ENCODE measurements at places on chromosomes 1 and 21.

GRCh38 chr1:162171111-162171510, 101.6 kb downstream of the NOS1AP start:
- no peak for DNase-seq

- no peak for DNase-seq
Observed at GRCh38 chr1:177487481-177487880, 316.7 kb downstream of the BRINP2 start.

- DNase-seq: peak; percentile 25
Observed at GRCh38 chr1:179143322-179143721, 61.5 kb downstream of the TOR3A start.

- DNase-seq: no peak
Observed at GRCh38 chr1:21936366-21937031, 611 bp downstream of the HSPG2 start.

DNA sequence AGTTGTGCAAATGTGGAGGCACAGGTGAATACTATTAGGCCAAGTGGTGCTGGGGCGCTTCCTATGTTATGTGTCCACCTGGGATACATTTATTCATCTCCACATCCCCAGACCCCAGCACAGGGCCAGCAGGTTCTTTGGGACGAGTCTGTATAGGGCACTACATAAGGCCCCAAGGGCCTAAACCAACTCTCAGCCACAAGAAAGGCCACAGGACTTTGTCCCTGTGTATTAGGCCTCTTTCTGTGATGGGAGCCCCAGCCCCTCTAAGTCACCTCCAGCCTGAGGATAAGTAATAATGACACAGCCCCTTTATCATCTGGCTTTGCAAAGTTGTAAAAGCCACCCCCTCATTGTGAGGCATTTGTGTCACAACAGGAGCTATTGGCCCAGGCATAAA, 79.2 kb upstream of the CD1D start:
- no peak for DNase-seq

GRCh38 chr1:45446950-45447672, 43.9 kb downstream of the TESK2 start:
- no peak for DNase-seq

DNA sequence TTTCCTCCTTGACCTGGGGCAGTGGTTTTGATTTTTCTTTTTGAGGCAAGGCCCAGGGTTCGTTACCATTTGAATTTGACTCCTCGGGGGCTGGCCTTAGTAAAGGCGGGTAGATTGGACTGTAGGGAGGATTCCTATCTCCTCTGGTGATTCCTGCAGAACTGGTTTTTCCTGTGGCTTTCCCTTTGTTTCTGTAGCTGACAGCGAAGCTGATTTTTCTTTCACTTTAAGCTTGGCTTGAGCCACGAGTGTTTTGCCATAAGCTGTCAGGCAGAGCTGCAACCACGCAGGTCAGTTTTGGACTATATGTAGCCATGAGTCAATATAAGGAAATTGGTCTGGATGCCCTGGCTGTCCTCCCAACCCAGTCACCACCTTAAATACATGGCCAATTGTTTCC, 28.7 kb upstream of the KCNJ15 start:
- DNase-seq: no peak

GRCh38 chr1:221217029-221217428, 337.8 kb downstream of the HLX start:
- DNase-seq: no peak

DNA sequence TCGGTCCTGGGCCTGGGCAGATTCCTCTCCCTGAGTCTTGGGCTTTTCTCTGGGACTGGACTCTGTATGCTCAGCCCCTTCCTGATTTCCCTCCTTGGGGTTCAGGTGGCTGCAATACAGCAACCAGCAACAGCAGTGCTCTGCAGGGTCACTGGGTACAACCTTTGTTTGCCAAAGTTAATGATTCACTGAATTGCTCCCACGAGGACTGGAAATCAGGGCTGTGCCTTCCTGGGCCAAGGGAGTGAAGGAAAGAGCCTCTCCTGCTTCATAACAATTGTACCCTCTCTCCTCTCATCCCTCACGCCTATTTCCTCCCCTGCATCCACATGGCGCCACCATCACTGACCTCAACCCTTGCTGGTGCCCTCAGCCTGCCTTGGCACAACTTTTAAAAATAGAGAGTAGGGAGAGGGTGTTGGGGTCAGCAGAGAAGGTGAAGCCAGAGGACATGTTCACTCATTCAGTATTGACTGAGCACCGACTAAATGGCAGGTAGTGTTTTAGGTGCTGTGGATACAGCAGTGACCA, 52.8 kb upstream of the GOLT1A start:
- no peak for DNase-seq

GRCh38 chr1:218025454-218025853, 259.6 kb upstream of the RRP15 start:
- no peak for DNase-seq

DNA sequence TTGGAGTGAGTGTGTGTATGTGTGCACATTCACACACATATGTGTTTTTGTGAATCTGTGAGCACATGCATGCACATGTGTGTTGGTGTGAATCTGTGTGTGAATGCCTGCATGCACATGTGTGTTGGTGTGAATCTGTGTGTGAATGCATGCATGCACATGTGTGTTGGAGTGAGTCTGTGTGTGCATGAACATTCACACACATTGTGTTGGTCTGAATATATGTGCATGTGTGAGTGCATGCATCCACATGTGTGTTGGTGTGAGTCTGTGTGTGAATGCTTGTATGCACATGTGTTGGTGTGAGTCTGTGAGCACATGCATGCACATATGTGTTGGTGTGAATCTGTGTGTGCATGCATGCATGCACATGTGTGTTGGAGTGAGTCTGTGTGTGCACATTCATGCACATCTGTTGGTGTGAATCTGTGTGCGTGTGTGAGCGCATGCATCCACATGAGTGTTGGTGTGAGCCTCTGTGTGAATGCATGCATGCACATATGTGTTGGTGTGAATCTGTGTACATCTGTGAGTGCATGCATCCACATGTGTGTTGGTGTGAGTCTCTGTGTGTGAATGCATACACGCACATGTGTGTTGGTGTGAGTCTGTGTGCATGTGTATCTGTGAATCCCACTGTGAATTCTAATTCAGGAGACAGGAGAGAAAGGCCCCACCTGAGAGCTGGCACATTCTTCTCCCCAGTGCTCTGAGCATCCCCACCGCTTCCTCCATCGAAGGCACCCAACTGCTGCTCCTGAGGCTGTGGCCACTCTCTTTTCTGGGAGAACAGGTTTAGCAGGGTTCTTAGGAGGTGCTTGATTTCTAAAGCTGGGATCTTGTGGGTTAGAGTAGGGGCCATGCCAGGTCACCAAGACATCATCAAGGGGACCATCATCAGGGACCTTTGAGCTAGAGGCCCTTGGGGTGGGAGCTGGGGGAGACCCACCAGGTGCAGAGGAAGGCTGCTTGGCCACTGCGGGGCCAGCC, 117.5 kb upstream of the ARHGEF16 start:
- DNase-seq: no peak

- DNase-seq: no peak
Observed at GRCh38 chr1:232428786-232429530, 201.0 kb downstream of the SIPA1L2 start.

DNA sequence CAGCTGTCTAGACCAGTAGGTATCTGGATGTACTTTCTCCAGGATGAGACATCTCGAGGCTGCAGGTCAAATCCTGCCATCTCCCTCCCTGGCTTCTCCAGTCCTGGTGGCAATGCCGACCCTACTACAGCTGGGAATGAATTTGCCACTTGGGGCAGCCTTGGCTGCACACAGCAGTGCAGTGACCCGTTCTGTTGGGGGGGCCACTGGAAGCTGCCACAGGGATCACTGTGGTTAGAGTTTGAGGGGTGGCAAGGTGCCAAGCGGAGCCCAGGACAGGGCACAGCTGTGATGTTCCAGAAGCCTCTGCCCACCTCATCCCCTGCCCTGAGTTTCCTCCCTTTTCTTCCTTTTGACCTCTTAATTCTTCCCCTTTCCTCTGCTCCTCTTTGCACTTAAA, 17.1 kb downstream of the COL6A2 start:
- no peak for DNase-seq

GRCh38 chr1:24514946-24515345, 12.3 kb downstream of the RCAN3 start:
- DNase-seq: no peak

- DNase-seq: peak; percentile 76
Observed at GRCh38 chr1:88983791-88984559, 8.5 kb downstream of the KYAT3 start.

- no peak for DNase-seq
Observed at GRCh38 chr1:56688522-56689026, 43.5 kb downstream of the PRKAA2 start.

GRCh38 chr1:216914974-216915373, 191.7 kb upstream of the ESRRG start:
- no peak for DNase-seq

- peak; percentile 41 for DNase-seq
Observed at GRCh38 chr1:32063261-32063681, 9.5 kb upstream of the TMEM39B start.

DNA sequence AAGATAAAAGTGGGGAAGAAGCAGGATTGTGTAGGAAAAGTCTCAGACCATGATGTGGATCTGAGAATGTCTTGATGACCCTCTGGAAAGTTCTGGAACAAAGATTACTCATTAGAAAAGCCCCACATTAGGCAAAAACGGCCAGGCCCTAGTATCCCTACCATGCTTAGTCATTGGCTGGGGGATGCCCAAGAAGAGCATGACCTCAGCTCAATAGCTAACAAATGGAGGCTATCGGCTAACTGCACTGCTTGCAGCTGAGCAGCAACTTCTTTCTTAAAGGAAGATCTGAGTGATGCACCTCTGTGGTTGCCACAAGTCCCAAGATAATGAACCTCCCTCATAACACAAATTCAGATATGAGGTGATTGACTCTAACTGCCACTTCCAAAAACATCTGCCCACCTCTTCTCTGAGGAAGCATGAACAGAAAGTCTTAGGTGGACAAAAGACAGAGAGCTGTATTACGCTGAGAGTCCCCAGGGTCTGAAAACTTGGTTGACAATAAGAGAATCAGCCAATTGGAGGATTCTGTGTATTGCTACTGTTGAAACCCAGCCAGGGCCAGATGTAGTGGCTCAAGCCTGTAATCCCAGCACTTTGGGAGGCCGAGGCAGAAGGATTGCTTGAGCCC, 64.6 kb upstream of the AK4 start:
- no peak for DNase-seq

DNA sequence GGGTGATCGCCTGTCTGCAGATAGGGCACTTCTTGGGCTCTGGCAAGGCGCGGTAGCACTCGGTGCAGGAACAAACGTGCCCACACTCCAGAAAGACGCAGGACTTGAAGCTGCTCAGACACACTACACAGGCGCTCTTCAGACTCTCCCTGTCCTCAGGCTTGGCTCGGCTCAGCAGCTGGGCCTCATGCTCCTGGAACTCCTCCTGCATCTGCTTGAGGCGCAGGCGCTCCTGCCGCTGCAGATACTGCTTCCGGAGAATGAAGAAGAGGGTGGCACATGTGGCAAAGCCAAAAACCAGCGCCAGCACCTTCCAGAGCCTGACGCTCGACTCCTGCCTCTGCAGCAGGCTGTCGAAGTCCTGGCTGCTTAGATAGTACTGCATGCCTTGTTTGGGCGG, 7.2 kb downstream of the MUL1 start:
- no peak for DNase-seq

GRCh38 chr1:110209715-110210603, at the start of gene KCNC4:
TSS of gene KCNC4 (plus strand) at chr1:110210314. CDS start at chr1:110211500, 1,186 bp downstream.
- peak; percentile 94 for DNase-seq

- DNase-seq: no peak
Observed at GRCh38 chr1:39787468-39787867, 1.2 kb downstream of the BMP8B start.

- DNase-seq: no peak
Observed at GRCh38 chr1:184513966-184514365, 127.1 kb downstream of the C1orf21 start.

DNA sequence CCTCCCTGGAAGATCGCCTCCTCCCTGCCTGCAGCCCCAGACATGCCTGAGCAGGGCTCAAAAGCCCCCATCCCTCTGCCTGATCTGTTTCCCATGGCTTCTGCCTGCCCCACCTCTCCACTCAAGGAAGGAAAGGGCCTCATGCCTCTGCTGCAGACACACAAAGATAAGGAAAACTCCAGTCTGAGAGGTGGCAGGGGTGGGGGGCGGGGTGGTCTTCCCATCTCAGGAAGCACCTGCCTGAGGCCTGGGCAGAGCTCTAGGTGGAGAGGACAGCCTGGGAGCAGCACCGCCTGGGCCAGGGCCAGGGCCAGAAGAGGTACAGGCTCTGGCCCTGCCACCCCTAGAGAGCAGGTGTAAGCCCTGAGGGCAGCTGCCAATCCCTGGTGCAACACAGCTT, 4.1 kb upstream of the GJB3 start:
- no peak for DNase-seq

- no peak for DNase-seq
Observed at GRCh38 chr1:156641761-156642264, at the start of gene BCAN. TSS of gene BCAN (plus strand) at chr1:156642117. CDS start at chr1:156646055, 3,938 bp downstream.

GRCh38 chr1:25817840-25818501, 1.8 kb upstream of the MTFR1L start:
- DNase-seq: no peak

- no peak for DNase-seq
Observed at GRCh38 chr1:85544689-85545215, 35.8 kb upstream of the CCN1 start.

DNA sequence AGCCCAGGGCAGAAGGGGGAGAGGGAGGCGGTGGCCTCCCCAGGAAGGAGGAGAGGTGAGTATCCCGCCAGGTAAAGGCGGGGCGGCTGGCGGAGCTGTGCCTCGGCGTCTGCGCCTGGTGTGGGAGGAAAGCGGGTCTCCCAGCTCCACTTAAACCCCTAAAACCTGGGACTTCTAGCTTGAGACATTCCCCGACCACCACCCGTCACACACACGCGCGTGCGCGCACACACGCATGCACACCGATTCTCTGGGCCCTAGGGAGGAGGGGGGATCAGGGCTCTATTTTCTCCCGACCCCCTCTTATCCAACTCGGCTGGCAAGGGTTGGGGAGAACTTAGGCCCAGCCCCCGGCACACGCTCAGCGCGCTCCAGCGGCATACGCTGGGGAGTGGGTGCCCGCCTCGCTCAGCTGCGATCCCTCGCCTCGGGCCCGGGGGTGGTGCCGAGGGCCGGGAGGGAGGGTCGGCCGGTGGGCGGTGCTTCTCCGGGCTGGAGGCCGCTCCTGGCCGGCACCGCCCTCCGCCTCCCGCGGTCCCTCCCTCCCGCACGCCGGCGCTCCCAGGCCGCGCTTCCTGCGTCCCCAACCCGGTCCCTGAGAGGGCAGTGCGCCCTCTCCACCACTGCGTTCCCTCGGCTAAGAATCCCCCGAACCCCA, at the start of gene TMEM51:
TMEM51 (plus strand) TSS at position 564 of the 658 bp plus-strand sequence. CDS start 61,341 bp downstream, outside the sequence.
- no peak for DNase-seq

GRCh38 chr1:7487766-7488474, 283.2 kb upstream of the VAMP3 start:
- DNase-seq: no peak

DNA sequence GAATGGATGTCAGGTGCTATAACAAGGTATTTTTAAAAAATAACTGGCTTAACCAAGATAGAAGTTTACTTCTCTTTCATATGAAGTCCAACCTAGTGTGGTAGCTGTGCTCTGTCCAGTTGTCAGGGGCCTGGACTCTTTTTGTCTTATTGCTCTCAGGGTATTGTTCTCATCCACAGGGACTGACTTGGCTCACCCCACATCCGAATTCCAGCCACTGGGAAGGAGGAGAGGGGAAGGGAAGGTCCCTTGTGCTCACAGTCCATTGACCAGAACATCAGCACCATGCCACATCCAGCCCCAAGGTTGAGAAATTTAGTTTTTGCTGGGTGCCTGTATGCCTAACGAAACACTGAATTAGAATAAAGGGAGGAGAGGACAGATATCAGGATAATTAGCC, 8.7 kb downstream of the EEIG2 start:
- no peak for DNase-seq

GRCh38 chr1:64679177-64679576, 65.7 kb upstream of the RAVER2 start:
- DNase-seq: no peak
